Aorta (tissue), 5 donors: ENCODE measurements at places on chromosomes 2 and 18.
A peak's percentile ranks its signal among the peaks of the same experiment; 100 is the strongest.

- DNase-seq: no peak
Measured at GRCh38 chr2:158999458-158999857, 31.0 kb downstream of the TANC1 start.

- peak; percentile 58 for DNase-seq
Measured at GRCh38 chr2:75146606-75147332, 52.6 kb downstream of the TACR1 start.

GRCh38 chr2:19987936-19988335, 2.0 kb downstream of the WDR35 start:
- no peak for DNase-seq

DNA sequence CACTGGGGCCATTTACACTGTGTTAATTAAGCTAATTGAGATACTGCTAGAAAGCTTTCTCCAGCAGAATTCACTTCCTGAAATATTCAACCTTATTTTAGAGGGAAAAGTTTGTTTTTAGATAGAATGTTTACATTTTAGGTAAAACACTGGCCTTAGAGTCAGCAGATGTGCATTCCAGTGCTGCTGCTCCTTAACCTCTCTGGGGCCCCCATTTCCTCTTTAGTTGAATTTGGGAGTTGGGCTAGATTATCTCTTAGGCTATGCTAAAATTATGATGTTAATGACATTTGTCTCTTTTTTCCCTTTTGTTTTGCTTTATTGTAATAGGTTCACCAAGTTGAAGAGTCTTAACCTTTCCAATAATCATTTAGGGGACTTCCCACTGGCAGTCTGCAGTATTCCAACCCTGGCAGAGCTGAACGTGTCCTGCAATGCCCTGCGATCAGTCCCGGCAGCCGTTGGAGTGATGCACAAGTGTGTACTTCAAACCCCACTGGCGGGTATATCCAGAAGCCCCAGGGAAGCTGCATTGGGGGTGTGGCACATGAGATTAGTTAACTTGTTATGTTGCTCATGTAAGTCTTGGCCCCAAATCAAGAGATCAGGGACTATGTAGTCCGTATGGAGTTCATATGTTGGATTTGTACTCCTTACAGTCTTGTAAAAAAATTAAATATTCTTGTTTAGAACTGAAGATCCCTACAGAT, 179.5 kb downstream of the PHLPP1 start:
- no peak for DNase-seq

GRCh38 chr2:177273408-177273807, 8.9 kb upstream of the NFE2L2 start:
- no peak for DNase-seq

GRCh38 chr18:79448621-79449020, 52.9 kb downstream of the NFATC1 start:
- no peak for DNase-seq
